GM10248 (cell line): ENCODE measurements at places on chromosomes 3 and 15.
A peak's percentile ranks its signal among the peaks of the same experiment; 100 is the strongest.

DNA sequence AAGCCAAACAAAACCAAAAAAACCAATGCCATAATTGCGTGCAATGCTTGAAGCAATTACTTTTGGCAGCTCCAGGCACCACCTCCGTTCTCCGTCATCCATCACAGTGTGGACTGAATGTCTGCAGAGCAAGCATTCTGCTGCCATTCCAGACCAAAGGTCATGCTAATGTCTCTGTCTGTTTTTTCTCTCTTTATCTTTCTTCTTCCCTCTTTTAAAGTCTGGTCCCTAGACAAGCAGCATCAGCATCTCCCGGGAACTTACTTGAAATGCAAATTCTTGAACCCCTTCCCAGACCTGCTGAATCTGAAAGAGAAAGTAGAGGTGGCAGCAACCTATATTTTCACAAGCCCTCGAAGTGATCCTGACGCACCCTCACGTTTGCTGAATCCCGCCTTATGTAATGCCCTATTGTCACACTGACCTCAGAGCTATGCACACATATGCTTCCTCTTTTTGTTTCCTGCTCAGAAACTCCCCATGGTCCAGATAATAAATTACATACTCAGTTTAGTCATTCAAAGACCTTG lies 297.3 kb upstream of the PROK2 start:
- DNase-seq, result peak; percentile 61

- DNase-seq, result no peak
These were observed 367.4 kb upstream of the WNT5A start for GRCh38 chr3:55854494-55854893.

- no peak for DNase-seq
These were observed 27.5 kb downstream of the POLG start for GRCh38 chr15:89307046-89307587.

GRCh38 chr3:2653706-2654105 lies 456.5 kb downstream of the IL5RA start:
- DNase-seq, result no peak

- no peak for DNase-seq
These were observed 964.6 kb downstream of the SI start for GRCh38 chr3:164113371-164114332.
